ENCODE measurements at places on chromosomes 1 and 21.

GRCh38 chr1:31961536-31961935 lies 23.4 kb upstream of the PTP4A2 start:
- DNase-seq = no peak

DNA sequence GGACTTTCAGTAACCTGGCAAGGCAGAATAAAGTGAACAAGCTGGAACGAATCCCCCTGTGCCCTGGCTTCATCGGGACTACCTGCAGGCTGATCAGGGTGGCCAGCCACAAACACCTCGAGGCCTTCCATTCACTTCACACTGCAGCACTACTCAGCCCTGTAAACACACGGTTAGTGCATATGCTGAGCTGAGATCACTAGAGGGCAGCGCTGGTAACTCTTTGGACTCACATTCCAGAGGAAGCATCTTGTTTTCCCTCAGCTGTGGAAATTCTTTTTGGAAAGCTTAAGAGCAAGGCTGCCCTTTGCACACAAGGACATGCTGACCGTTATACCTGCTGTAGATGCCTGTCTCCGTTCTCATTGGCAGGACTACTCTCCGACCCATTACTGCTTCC lies 32.1 kb downstream of the PCSK9 start:
- no peak for DNase-seq

GRCh38 chr21:40383951-40384350 lies 463.0 kb downstream of the DSCAM start:
- DNase-seq = no peak

GRCh38 chr1:17672226-17672625 lies 82.9 kb upstream of the ACTL8 start:
- no peak for DNase-seq

DNA sequence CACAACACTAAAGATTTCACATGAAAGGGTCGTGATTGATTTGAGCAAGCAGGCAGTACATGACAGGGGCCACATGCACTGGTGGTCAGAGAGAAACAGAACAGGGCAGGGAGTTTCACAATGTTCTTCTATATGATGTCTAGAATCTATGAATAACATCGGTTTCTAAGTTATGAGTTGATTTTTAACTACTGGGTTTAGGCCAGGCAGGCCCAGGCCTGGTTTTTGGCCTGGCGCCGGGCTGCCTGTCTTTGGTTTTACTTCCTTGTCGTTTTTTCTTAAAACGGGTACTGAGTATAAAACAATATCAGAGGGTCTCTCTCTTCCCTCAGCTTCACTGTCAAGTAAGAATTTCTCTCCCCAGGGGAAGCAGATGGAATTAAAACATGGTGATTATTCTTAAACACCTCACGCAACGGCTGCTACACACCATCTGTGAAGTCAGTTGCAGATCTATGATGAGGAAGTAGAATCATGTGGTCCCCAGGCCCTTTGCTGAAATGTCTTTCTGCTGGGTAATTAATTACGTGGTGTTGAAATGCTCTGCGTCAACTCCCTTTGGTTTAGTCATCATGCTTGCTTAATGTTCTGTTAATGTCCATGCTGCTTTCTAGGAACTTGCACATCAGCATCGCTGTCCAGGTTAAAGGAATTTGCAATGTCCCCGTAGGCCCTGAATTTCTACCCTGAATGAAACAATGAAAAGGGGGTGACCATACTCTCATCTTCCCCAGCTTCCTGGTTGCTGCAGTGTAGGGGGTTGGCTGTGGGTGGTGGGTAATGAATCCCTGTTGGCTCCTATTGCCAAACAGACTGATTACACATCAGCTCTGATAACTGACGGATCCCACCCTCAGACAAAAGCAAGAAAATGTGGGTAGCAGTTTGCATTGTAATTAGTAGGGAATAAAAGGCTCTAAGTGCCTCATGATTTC lies 70.3 kb downstream of the SERINC2 start:
- DNase-seq = no peak

GRCh38 chr1:3761296-3762010 lies 9.2 kb downstream of the CCDC27 start:
- no peak for DNase-seq

GRCh38 chr1:2098301-2098698 lies 48.1 kb downstream of the PRKCZ start:
- no peak for DNase-seq

DNA sequence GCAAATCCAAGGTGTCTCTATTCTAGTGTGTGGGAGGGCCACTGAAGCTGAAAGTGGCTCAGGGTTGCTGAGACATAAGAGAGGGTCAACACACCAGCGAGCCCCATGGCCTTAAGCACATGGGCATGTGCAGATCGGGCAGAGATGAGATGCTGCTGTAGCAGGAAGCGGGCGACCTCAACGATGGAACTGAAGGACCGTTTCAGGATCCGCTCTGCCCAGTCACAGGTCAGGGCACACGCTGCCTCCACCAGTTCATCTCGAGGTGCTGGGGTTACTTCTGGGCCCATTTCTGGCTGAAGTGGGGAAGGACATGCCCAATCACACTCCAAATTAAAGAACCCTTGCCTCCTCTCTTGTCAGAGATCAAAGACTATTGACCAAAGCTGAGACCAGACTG lies 3.5 kb downstream of the RFX5 start:
- DNase-seq = no peak

GRCh38 chr1:48071513-48071912 lies 74.3 kb upstream of the TRABD2B start:
- DNase-seq = no peak

DNA sequence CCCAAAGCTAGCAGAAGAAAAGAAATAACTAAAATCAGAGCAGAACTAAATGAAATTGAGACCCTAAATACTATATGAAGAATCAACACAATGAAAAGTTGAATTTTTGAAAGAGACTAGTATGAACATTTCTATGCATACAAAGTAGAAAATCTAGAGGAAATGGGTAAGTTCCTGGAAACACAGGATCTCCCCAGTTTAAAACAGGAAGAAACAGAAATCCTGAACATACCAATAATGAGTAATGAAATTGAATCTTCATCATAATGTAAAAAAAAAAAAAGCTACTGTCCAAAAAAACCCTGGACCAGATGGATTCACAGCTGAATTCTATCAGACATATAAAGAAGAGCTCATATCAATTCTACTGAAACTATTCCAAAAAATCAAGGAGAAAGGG lies 233.5 kb downstream of the PLPP3 start:
- no peak for DNase-seq

GRCh38 chr1:226723657-226724532 lies 15.2 kb downstream of the ITPKB start:
- no peak for DNase-seq

- DNase-seq = no peak
Observed at GRCh38 chr1:205369701-205370123, 13.0 kb upstream of the KLHDC8A start.

- no peak for DNase-seq
Observed at GRCh38 chr1:181558416-181558815, 75.1 kb downstream of the CACNA1E start.

- no peak for DNase-seq
Observed at GRCh38 chr1:29281571-29281970, 45.2 kb downstream of the PTPRU start.

- no peak for DNase-seq
Observed at GRCh38 chr1:69947837-69948236, 257.5 kb downstream of the LRRC40 start.

Measured in activated naive CD4-positive, alpha-beta T cell (primary cell).